ENCODE measurements at places on chromosomes 16 and 17.
A peak's percentile ranks its signal among the peaks of the same experiment; 100 is the strongest.

- no peak for DNase-seq
Observed at GRCh38 chr17:14768923-14769322, 468.0 kb downstream of the HS3ST3B1 start.

DNA sequence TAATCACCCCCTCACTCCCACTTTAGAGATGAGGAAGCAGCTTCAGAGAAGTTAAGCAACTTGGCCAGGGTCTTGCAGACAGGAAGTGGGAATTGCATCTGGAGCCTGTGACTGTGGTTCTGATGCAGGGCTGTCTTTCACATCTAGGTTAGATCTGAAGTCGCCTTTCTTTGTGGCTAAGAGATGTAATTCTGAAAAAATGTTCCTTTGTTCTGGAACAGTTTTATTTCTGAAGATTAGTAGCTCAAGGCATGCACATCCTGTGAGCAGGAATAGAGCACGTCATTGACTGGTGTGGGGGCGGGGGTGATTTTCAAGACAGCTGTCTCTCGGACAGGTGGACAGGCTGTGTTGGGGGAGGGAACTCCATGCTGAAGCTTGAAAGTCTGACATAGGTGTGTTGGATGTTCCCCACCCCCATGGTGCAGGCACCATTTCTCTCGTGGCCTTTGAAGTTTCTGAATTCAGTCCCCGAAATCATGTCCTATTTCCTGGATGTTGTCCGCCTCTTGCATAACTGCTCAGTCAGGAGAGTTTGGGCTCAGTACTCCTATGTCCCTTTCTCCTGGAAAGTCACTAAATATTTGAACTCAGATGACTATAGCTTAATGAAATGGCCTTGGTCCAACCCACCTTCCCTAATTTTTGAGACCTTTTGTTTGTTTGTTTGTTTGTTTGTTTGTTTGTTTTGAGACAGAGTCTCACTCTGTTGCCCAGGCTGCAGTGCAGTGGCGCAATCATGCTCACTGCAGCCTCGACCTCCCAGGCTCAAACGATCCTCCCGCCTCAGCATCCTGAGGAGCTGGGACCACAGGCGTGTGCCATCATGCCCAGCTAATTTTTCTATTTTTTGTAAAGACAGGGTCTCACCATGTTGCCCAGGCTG, 21.0 kb upstream of the HERPUD1 start:
- DNase-seq: no peak

DNA sequence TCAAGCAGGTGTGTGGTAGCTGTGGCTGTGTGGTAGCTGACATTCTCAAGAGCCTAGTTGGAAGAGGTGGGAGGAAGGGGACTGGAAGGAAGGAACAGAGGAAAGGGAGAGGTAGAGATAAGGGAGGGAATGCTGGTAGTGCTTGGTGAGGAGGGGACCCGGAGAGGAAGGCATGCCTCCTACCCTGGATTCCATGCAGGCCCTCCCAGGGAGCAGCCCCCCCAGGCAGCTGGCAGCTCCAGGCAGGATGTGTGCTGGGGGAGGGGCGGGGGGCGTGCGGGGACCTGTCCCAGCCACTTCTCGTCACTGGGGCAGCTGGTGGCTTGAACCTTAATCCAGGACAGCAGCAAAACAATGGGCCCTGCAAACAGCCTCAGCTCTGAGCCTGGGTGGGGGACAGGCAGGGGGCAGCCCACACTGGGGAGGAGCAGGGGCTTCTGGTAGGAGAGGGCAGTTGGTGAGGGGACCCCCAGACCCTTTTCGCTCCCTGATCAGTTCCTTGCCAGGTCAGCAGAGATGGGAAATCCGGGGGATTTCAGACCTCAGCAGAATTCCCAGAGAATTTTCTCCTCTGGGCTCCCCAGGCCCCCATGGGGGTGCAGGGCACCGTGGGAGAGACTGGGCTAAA, 27.1 kb downstream of the ARHGAP23 start:
- no peak for DNase-seq

GRCh38 chr16:84739349-84740124, 39.7 kb downstream of the USP10 start:
- DNase-seq: no peak

DNA sequence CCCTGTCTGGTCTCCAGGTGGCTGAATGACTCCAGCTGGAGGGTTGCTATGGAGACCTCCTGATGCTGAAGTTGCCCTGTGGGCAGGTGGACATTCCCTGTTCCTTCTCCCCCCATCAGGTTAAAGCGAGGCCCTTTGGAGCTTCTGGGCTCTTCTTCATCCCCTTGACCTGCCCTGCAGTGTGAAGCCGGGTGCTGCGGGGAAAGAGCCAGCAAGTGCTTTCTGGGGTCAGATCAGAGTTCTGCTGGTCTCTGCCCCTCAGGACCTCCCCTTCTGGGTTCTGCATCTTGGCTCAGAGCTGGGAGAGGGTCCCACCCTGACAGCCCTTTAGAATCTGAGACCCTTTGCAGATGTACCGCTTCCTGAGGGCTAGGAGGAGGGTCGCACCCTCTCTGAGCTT, 25.1 kb downstream of the NKD1 start:
- DNase-seq: no peak

DNA sequence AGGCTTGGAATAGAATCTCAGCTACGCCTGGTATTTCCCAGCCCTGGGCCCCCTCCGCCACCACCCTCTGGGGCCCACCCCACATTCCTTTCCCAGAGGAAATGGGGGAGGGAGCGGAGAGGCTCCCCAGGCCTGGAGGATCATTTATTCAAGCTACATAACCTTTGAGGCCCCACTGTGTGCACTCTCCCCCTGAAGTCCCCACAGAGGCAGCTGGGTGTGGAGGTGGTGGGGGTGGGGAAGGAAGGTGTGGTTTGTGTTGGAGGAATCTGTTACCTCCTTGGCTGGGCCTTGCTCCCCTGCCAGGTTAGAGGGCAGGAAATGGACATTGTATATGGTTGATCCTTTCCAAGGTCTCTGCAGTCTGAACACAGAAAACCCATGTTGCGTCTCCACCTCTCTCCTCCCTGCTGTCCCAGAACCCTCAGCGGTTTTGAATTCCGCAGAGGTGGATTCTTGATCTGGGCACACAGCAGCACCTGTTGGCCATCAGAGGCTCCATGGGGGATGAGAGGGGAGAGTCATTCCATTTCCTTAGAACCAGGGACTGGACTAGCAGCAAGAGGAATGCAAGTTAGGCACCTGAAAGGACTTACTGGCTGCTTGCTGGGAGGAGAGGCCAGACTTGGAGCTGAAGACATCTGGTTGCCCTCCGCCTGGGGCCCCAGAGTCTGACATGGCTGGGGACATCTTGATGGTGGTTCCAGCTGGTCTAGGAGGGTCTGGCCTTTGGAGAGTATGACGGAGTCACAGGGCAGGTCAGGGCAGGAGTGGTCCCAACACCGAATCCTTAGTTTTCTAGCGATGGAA, 23.0 kb downstream of the ARHGAP23 start:
- DNase-seq: no peak

DNA sequence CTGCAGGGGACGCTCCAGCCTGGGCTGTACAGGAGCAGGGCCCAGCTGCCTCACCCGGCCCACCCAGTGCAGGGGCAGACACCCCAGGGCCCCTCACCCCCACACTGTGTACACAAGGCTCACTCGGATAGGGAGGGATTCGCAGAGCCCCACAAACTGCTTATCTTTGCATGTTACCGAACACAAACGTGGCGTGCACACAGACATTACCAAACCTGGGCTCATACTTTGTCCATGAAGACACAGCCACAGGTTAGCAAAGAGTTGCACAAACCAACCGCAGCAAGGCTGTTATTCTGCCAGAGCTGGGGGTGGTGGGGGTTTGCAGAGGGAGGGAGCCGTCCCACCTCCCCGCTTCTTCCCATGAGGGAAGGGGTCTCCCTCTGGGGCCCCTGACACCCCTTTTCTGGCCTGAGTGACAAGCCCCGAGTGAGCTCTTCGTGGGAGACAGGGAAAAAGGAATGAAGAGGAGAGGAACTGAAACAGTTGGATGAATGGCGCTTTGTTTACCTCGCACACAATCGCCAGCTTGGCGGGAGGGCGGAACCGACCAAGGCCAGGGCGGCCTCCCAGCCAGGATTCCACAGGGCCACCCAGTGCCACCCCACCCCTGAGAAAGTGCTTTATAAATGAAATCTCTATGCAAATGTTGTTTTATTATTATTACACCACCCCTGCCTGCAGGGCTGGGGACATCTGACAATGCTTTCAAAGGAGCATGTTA, 434 bp upstream of the CPSF4L start:
- DNase-seq: no peak

- DNase-seq: peak; percentile 61
Observed at GRCh38 chr17:48671697-48672171, 45.6 kb upstream of the HOXB9 start.

- no peak for DNase-seq
Observed at GRCh38 chr16:51003850-51004566, 147.1 kb downstream of the SALL1 start.

DNA sequence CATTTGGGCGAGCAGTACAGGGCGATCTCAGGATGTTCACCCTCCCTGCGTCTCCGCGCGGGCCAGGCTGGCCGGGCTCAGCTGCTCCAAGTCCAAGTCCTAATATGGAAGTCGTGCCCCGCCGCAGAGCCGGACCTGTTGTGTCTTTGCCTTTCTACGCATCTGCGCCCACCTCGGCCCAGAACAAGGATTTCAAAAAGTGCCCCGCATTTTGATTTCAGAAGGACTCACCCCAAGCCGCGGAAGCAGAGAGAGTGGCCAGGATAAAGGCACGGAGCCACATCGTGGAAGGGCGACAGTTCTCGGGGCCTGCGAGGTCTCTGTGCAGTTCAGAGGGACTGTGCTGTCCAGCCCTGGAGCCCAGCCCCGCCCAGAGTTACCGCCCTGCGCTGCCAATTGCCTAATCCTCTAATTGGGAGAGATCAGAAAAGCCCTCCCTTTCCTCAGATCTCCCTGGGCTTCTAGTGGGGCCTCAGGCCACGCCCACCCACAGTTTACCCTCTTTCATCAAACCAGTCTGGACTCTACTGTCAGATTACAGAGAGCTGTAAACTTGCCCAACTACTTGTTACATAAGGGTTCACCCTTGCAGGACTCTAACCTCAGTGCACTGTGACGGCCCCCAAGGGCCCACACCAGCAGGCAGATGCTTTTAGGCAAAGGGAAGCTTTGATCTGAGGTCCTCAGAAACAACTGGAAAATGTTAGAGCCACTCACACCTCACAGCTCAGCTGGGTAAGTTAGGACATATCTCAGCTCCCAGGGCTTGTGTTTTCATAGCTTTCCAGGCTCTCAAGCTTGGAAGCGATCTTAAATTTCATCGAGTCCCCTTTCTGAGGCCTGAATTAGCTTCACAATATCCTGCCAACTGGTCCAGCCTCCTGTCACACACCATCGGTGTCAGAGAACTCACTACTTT, at the start of gene CES1:
TSS of gene CES1 (minus strand) at position 324 of the 919 bp plus-strand sequence. CDS start at position 283, 41 bp downstream.
- DNase-seq: no peak

DNA sequence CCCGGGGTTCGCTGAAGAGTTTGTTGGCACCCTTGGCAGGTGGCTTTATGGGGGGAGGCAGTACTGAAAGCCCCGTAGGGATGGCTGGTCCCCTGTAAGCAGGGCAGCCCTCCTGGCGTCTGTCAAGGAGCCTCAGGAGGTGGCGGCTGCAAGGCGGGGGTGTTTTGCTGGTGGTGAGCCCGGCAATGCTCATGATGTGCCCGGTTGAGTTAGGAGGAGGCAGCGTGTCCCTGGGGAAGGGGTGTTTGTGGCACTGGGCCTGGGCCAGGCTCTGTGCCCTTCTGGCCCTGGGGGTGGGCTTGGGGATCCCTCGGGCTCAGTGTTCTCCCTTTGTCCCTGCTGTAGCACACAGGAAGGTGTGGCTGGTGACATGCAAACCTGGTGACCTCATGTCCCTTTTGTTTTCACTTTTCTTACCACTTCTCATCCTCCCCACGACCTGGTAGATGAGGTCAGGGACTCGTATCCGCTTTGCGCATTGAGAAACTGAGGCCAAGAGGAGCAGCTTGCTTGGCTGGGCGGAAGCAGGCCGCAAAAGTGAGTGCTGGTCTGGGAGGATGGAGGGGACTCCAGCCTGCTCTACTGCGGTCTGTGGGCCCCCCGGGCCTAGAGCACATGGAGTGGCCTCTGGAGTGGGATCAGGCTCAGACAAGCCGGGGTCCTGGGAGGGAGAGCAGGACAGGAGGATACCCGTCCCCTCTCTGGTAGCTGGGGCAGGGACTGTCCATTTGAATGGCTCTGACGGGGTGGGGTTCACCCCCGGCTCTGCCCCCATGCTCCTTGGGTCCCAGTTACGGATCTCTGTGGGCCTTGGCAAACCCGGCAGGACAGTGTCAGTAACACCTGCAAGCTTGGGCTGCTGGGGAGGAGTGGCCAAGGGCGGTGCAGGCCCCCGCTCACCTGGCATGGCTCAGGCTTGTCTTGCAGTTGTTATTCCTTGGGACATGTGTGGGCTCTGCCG, 2.2 kb downstream of the SNN start:
- no peak for DNase-seq

GRCh38 chr17:27553019-27553511, 77.9 kb upstream of the LGALS9 start:
- DNase-seq: no peak

- DNase-seq: no peak
Observed at GRCh38 chr17:63754046-63754445, 12.4 kb upstream of the STRADA start.

DNA sequence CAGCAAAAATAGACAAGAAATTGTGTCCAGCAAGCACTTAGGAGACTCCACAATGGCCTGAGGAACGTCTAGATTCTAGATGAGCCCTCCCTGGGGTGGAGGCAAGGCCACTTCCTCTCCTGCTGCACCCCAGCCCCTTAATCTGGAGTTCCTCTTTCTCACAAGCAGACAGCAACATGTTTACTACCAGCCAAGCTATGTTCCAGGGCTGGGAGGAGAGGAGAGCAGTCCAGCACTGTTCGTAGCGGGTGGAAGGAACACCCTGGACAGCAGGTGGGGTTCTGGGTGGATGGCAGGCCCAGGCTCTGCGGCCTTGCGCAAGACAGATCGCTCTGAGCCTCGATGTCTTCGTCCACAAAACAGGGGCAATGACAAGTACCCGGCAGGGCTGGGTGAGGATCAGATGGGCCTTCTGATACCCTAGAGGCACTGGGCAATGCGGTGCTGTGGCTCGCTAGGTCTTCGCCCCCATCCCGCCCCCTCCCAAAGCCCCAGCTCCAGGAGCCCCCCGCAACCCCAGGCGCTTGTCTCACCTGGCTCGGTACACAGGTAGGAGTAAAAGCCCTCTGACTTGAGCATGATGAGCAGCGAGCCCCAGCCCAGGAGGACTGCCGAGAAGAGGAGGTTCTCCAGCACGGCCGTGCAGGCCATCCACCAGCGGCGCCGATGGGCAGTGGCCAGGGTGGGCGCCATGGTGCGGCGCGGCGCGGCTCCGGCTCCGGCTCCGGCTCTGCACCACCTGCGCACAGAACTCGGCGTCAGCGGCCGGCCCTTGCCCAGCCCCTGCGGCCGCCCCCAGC, 1.3 kb downstream of the SLC43A2 start:
- no peak for DNase-seq

GRCh38 chr16:84284154-84284722, 10.4 kb upstream of the WFDC1 start:
- no peak for DNase-seq

Data from stimulated activated CD4-positive, alpha-beta T cell treated with anti-CD3 and anti-CD28 coated beads, Interleukin-1b, Interleukin-23, amount 100 ng/mL, for 4 hours (primary cell).